ENCODE measurements at places on chromosomes 7 and 10.

GRCh38 chr7:103106005-103106702 is 31.2 kb downstream of the ARMC10 start:
- DNase-seq = no peak

DNA sequence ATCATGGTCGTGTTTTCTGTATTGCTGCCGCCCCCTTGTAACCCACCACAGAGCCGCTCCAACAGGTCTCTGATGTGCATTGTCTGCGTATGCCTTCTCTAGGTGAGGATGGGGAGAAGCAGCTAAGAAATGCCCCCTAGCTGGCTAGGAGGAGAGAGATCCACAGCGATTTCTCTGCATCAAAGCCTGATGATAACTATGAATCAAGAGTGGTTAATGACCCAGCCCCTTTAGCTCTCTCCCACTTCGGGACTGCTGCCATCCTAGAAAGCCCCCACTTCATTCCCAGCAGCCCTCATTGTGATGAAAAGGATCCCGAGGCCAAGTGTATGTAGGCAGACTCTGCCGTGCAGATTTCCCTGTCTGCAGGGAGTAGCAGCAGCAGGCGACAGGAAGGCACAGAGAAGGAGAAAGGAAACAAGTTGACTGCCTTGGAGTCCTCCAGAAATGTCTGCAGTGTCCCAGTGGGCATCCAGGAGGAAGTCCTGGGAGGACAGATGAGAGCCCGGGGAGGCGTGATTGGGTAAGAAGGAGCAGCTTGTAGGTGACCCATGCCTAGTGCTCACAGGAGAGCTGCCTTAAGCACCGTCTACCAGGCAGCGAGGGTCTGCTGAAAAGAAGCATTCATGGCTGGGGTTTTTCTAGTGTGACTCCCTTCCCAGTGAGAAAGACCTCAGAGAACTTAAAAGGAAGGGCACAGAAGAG is 2.9 kb downstream of the PLXNA4 start:
- no peak for DNase-seq

GRCh38 chr7:151310578-151310977 is 31.0 kb upstream of the NUB1 start:
- DNase-seq = no peak

DNA sequence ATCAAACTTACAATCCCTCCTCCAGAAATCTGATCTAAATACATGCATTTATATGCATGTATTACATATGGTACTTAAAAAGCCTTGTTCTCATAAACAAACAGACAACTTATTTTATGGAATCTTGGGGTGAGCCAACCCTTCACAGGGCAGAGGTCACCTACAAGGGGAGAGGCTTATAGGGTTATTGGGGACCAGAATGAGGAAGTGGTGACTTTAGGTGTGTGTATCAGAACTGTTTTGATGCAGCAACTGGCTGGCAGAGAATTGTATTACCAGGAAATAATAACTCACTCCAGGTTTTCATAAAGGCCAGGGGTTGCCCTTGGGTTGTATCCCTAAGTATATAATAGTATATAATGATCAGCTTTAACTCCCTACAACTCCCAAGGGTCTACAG is 91.1 kb downstream of the SVIL start:
- no peak for DNase-seq

DNA sequence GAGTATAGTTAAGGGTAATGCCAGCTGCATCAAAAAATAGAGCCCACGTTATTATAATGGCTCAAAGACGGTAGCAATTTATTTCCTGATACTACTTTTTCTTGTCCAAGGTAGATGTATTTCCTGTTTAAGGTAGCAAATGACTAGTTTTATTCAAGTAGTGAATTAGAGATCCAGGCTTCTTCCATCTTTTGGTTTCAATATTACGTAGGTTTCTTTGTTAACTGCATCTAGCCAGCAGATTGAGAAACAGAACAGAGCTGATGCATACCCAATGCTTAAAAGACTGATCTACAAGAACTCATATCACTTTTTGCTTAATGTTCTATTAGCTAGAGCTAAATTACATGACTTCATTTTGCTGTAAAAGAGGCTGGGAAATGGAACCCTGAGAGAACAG is 992.1 kb downstream of the NRG3 start:
- no peak for DNase-seq

DNA sequence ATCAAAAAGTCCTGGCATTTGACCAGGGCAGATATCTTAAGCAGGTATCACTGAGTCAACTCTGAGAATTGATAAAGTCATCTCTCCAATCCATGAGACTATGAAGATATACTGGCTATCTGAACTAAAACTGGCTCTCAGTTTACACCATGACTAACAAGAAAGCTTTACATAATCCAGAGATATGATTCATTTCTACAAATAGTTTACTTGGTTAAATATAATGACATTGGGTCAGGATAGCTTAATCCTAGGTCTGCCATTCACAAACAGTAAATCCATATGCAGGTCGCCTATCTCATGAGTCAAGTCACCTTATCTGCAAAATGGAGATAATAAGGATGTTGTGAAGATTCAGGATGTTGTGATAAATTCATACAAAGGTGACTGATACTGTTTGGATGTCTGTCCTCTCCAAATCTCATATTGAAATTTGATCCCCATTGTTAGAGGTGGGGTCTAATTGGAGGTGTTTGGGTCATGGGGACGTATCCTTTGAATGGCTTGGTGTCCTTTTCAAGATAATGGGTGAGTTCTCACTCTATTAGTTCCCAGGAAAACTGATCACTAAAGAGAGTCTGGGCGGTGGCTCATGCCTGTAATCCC is 117.4 kb downstream of the JMJD1C start:
- no peak for DNase-seq

Measured in DMS 273 treated with DMSO at 0.1 percent for 48 hours (cell line).